Activated B cell treated with CpG ODN at 0.5 μM for 24 hours (primary cell): ENCODE measurements at places on chromosomes 3 and 15. TPM values are rescaled to one million over a fixed set of nuclear protein-coding genes. Genes with fewer than 3 reads are reported as not detected.
A peak's percentile ranks its signal among the peaks of the same experiment; 100 is the strongest.

MCTP2 gene
- total RNA-seq = 46.0 and 54.2 TPM in 2 replicates

GOLGA8O gene
- total RNA-seq = 0.89 and 1.2 TPM in 2 replicates

MB21D2 gene
- total RNA-seq = 0.09 and 0.15 TPM in 2 replicates

SNURF gene
- 9.8 and 15.9 TPM in 2 replicates for total RNA-seq

DNA sequence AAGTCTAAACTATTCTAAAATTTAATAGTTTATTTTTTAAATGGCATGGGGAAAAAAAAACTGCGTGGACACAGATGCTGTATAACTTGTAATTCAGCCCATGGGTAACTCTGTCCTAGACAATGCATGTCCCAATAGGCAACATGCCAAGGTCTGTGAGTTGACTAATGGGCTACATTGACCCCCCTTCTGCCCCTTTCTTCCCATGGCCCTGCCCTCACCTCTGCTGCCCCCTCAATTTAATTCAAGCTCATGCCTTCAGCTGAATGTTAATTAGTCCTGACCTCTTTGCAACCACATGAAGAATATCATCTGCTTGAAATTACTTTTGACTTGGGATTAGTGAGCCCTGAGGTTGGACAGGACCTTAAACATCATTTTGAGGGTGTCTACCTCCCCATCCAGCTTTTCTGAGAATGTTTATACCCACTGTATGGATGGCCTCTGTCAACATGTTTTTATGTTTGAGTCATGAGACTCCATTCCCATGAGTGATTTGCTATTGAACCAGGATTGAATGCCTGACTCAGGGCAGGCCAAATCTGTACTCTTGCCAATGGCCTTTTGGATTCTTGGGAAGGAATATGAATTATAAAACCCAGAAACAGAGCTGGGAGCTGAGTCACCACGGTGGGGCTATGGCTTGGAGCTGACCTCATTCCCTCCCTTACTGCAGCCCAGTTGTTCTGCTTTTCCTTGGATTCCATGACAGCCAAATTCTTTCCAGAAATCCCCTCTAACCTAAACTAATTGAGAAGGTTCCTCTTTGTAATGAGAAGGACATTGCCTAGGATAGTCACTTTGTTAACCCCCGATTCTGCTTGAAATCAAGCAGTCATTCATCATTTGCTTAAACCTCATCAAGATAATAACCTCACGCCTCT, 33.5 kb upstream of the PDE8A start:
- H3K36me3 ChIP-seq = no peaks in the 10 kb centered on the region
- DNase-seq = no peak
- H3K27ac ChIP-seq = no peak overlapping the region
- H3K27me3 ChIP-seq = peaks cover 6% of the 10 kb centered on the region
- no peaks in the 10 kb centered on the region for H3K4me1 ChIP-seq

DNA sequence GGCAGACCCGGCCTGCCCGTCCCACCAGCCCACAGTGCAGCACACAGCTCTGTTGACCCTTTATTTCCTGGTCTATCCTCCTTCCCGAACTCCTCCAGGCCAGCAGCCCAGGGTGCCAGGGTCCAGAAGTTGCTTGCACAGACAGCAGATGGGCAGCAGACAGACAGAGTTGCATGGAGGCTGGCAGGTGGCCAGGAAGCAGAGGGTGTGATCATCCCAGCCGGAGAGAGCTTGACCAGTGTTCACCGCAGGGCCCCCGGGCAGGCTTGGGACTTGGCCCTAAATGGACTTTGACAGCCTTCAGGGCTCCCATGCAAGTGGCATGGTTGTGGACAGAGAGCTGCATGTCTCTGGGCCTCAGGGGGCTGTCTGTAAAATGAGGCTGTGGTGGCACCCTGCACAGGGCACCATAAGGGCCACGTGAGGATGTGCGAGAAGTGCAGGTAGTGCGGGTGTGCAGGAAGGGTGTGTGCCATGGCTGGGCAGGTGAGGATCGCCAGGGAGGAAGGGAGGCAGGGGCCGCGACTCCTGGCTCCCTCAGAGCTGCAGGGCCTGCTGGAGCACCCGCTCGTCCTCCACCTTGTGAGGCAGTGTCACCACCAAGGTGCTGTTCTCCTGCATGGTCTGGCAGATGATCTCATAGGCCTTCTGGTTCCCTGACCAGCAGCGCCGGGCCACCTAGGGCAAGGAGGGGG, 6.3 kb upstream of the ZXDC start:
- H3K4me1 ChIP-seq = peaks cover 4% of the 10 kb centered on the region
- DNase-seq = no peak
- H3K27me3 ChIP-seq = no peaks in the 10 kb centered on the region
- no peaks in the 10 kb centered on the region for H3K36me3 ChIP-seq
- no peak overlapping the region for H3K27ac ChIP-seq

DNA sequence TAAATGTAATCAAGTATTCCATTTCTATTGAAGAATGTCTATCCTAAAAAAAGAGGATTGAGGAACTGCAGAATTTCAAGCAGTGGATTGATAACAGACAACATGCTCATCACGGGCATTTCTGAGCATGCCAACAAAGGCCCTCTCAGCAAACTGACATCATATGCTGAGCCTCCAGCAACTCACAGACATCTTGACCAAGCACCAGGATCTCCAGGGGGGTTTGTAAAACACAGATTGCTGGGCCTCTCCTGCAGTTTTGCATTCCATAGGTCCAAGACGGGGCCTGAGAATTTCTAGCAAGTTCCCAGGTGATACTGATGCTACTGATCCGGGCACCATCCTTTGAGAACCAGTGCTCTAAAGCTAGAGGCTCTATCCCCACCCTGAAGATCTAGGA, 85.0 kb downstream of the FOXP1 start:
- peaks cover 3% of the 10 kb centered on the region for H3K36me3 ChIP-seq
- no peak for DNase-seq
- H3K4me3 ChIP-seq = no peak overlapping the region
- H3K27ac ChIP-seq = peak overlapping the region; percentile 24
- H3K27me3 ChIP-seq = no peaks in the 10 kb centered on the region

GRCh38 chr3:98587654-98588053, 5.8 kb downstream of the CPOX start:
- peaks cover 61% of the 10 kb centered on the region for H3K36me3 ChIP-seq
- no peak overlapping the region for H3K4me3 ChIP-seq
- H3K27ac ChIP-seq = no peak overlapping the region
- H3K4me1 ChIP-seq = peaks cover 16% of the 10 kb centered on the region

DNA sequence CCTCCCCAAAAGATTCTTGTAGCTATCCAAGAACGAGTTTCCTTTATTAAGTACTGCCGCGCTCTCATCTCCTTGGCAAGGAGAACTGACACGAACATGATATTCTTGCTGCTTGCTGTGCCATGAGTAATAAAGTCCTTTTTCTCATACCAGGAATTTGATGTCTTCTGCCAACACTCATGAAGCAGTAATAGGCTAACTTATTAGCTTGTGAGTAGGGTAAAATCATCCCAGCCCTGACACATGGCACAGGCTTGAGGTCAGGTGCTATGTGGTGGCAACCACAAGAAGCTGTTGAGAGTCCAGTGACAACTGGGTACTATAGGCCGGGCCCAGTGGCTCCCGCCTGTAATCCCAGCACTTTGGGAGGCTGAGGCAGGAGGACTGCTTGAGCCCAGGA, 22.7 kb upstream of the UBXN7 start:
- H3K27me3 ChIP-seq = no peaks in the 10 kb centered on the region
- no peak overlapping the region for H3K27ac ChIP-seq
- H3K36me3 ChIP-seq = no peaks in the 10 kb centered on the region
- no peak overlapping the region for H3K4me3 ChIP-seq

- no peak overlapping the region for H3K4me3 ChIP-seq
- H3K36me3 ChIP-seq = no peaks in the 10 kb centered on the region
- no peaks in the 10 kb centered on the region for H3K27me3 ChIP-seq
Measured at GRCh38 chr3:23038471-23038870, 164.7 kb upstream of the UBE2E2 start.

GRCh38 chr3:60754617-60755016, 496.6 kb downstream of the FHIT start:
- H3K4me1 ChIP-seq = no peaks in the 10 kb centered on the region
- no peak overlapping the region for H3K27ac ChIP-seq
- no peak for DNase-seq

GRCh38 chr3:54870423-54870822, 57.4 kb downstream of the LRTM1 start:
- H3K27me3 ChIP-seq = no peaks in the 10 kb centered on the region
- H3K4me1 ChIP-seq = no peaks in the 10 kb centered on the region
- no peak for DNase-seq
- no peaks in the 10 kb centered on the region for H3K36me3 ChIP-seq
- no peak overlapping the region for H3K4me3 ChIP-seq
- no peak overlapping the region for H3K27ac ChIP-seq

DNA sequence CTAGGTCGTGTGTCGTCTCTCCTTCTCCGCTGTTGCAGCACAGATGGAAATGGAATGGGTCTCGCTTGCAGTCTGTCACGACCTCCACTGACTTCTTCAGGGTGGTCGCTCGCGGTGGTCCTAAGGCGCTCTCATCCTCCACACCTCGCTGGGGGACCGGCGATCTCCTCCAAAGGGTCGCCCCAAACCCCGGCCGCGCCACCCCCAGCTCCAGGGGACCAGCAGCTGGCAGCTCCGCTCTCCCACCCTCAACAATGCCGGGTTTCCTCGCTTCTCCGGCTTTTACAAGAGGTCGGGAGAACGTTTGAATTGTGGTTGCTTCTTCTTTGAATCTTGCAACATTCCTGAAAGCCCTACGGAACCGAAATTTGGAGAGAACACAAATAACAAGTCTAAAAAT, 25.9 kb downstream of the SERP1 start:
- no peak overlapping the region for H3K27ac ChIP-seq
- DNase-seq = no peak
- H3K36me3 ChIP-seq = peaks cover 2% of the 10 kb centered on the region
- H3K4me1 ChIP-seq = no peaks in the 10 kb centered on the region

GRCh38 chr15:64997745-64998375, 8.1 kb upstream of the SPG21 start:
- H3K27ac ChIP-seq = no peak overlapping the region
- no peaks in the 10 kb centered on the region for H3K27me3 ChIP-seq
- no peak overlapping the region for H3K4me3 ChIP-seq

DNA sequence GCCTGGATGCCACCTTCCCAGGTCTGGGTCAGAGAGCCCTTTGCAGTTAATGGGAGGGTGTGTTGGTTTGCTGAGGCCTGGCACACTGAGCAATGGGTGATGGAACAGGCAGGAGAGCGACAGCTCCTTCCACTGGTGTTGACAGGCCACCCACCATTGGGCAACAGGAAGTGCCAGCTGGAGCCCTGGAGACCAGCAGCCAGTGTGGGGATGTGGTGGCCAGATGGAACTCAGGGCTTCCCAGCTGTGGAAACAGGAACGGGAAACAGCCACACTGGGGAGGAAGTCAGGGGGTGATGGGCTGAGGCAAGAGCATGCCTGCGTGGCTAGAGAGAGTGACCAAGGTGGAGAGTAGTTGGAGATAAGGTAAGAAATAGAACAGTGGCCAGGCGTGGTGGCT, 9.3 kb downstream of the PSTPIP1 start:
- DNase-seq = no peak
- no peak overlapping the region for H3K4me3 ChIP-seq
- peaks cover 17% of the 10 kb centered on the region for H3K36me3 ChIP-seq

- H3K4me1 ChIP-seq = no peaks in the 10 kb centered on the region
- no peaks in the 10 kb centered on the region for H3K36me3 ChIP-seq
- no peak for DNase-seq
- H3K27me3 ChIP-seq = no peaks in the 10 kb centered on the region
Measured at GRCh38 chr3:80244390-80244789, 476.6 kb upstream of the ROBO1 start.

- H3K36me3 ChIP-seq = no peaks in the 10 kb centered on the region
- H3K4me3 ChIP-seq = no peak overlapping the region
- DNase-seq = no peak
- peaks cover 10% of the 10 kb centered on the region for H3K27me3 ChIP-seq
- no peak overlapping the region for H3K27ac ChIP-seq
- H3K4me1 ChIP-seq = no peaks in the 10 kb centered on the region
Measured at GRCh38 chr3:130626049-130626448, 109.1 kb downstream of the COL6A6 start.
